ENCODE measurements at places on chromosomes 6 and 20.

GRCh38 chr6:71406865-71407860 lies 118.6 kb downstream of the OGFRL1 start:
- DNase-seq, result no peak

DNA sequence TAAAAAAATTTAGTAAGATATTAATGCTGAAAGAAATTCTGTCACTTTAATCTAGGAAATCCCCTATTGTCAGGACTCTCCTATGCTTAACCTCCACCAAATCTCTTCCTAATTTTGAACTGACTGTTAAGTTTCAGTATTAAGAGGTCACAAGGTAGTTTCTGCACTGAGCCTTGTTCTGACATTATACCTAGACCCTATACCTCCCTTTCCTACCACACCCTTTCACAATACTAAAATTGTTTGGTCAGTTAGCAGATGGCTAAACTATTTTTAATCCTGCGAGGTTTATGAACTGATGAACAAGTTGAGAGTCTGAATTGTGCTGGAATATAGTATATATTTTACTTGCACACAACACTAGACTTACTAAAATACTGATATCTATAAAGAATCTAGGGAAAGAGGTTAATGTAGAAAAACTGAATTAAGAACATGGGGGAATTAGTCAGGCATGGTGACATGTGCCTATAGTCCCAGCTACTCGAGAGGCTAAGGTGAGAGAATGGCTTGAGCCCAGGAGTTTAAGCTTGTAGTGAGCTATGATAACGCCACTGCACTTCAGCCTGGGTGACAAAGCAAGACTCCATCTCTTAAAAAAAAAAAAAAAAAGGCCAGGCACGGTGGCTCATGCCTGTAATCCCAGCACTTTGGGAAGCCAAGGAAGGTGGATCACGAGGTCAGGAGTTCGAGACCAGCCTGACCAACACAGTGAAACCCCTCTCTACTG lies 51.5 kb downstream of the HBS1L start:
- DNase-seq, result no peak

DNA sequence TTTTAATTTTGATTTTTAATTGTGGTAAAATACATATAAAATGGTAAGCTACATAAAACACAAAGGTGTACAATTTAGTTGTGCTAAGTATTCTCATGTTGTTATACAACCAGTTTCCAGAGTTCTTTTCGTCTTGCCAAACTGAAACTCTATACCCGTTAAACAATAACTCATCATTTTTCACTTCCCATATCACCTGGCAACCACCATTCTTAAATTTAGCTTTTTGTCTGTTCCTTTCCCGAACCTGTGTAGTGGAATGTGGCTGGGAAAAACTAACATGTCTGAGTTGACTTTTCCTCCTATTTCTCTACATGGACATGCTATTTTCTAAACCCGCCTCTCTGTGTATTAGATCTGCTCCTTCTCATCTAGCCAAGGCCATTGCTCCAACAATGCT lies 27.6 kb downstream of the RPRD1B start:
- no peak for DNase-seq

DNA sequence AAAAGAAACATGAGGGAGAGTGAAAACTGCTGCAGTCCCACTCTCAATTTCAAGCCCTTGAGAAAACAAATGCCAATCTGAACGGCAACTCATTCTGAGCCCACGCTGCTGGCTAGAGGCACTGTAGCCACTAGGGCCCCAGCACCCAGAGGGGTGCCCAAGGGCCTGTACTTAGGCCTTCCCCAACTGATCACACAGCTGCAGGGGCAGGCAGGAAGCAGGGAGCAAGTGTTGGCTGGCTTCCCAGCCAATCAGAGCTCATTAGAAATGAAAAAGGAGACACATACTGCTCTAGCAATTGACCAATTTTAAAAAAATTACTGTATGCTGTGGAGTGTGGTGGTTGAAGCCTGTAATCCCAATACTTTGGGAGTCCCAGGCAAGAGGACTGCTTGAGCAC lies 3.7 kb upstream of the BEND3 start:
- no peak for DNase-seq

DNA sequence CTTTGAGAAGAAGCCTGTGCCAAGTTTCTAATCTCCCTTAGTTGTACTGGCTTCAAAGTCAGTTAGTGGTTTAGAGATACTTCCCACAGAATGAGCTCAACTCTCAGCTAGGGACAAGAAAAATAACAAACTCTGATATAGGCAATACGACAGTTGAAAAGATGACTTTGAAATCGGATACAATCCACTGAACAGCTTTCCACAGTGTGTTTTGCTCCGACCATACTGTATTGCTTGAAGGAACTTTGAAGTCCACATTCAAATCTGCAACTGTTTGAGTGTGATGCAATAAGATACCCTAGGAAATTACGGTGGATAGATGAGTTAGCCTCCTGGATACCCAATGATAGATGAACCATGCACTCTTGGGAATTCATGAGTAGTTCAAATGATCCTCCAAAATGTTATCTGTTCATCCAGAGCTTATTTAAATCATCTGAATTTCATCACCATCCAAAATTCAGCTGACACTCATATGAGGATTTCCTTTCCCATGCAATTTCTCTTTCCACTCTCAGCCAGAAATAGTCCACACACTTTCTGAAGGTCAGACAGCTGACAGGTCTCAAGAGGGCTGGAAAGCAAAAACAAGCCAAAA lies 443.8 kb downstream of the HAO1 start:
- peak; percentile 5 for DNase-seq

- DNase-seq, result peak; percentile 10
These were observed 9.2 kb upstream of the C6orf141 start for GRCh38 chr6:49541210-49541724.

DNA sequence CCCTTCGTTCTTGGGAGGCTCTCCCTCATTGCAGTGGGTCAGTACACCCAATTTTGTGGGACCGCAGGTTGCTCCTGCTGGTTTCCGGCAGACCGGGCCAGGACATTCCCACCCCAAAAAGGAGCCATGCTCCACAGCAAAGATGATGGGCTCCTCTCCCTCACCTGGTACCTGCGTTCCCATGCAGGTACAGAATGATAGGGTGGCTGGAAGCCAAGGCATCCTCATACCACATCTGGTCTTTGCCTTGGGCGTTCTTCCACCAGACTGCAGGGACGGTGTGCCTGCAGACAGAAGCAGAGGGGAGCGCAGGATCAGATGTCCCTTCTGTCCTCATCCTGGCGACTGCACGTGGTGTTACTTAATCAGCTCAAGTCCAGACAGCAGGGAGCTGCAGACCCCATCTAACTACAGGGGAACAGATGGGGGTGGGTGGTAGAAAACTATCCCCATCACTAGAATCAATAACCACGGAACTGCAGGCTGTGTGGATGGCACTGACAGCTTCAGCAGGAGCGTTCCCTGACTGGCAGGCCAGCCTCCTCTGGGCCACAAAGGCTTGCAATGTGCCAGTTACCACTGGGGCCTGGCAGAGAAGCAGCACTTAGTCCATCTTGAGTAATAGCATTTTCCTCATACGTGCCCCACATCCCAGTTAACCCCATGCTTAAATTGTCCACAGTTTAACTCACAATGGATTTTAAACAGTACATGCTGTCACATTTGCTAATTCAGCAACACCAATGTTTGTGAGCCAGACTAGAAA lies 70.4 kb downstream of the ABHD12 start:
- DNase-seq, result no peak

Data from AG09319 (cell line).